ENCODE measurements at places on chromosomes 6 and 20. TPM values are rescaled to one million over a fixed set of nuclear protein-coding genes. Genes with fewer than 3 reads are reported as not detected.

The TINAG gene
- total RNA-seq: 79.2 TPM

The TMEM217 gene
- 0.53 TPM for total RNA-seq

DNA sequence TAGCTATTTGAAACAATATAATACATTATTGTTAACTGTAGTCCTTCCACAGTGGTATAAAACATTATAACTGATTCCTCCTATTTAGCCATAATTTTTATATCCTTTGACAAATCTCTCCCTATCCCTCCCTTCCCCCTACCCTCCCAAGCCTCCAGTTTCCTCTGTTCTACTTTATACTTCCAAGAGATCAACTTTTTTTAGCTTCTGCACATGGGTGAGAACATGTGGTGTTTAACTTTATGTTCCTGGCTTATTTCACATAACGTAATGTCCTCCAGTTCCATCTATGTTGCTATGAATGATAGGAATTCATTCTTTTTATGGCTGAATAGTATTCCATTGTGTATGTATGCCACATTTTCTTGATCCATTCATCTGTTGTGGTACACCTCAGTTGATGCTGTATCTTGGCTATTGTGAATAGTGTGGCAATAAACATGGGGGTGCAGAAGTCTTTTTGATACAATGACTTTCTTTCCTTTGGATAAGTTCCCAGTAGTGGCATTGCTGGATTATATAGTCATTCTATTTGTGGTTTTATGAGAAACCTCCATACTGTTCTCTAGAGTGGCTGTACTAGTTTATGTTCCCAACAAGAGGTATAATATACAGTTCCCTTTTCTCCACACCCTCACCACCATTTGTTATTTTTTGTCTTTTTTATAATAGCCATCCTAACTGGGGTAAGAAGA, 205.0 kb downstream of the KCNQ5 start:
- no peak for DNase-seq

DNA sequence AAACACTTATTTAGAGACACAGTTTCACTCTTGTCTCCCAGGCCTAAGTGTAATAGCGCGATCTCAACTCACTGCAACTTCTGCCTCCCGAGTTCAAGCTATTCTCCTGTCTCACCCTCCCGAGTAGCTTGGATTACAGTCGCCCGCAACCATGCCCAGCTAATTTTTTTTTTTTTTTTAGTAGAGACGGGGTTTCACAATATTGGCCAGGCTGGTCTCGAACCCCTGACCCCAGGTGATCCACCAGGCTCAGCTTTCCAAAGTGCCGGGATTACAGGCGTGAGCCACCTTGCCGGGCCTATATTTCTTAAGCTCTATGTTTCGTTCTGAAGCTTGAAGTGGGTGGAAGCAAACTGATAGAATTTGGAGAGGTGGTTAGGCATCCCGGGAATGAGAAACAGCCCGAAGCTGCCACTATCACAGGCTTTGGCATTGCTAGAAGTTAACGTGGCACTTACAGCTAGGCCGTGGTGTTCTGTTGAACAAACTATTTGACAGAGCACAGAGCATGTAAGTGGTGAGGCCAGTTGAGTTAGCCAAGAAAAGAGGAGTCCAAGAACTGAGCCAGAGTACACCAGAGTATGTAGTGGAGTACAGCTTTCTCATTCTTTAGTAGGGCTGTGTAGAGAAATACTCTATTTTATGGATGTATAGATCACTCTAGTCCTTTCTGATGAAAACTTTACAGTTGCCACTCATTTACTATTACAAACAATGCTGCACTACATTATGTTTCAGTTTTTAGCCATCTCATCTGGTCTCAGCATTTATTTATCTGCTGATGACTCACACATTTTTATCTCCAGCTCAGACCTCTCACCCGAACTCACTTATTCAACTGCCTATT, 62.0 kb upstream of the HFE start:
- DNase-seq: no peak

DNA sequence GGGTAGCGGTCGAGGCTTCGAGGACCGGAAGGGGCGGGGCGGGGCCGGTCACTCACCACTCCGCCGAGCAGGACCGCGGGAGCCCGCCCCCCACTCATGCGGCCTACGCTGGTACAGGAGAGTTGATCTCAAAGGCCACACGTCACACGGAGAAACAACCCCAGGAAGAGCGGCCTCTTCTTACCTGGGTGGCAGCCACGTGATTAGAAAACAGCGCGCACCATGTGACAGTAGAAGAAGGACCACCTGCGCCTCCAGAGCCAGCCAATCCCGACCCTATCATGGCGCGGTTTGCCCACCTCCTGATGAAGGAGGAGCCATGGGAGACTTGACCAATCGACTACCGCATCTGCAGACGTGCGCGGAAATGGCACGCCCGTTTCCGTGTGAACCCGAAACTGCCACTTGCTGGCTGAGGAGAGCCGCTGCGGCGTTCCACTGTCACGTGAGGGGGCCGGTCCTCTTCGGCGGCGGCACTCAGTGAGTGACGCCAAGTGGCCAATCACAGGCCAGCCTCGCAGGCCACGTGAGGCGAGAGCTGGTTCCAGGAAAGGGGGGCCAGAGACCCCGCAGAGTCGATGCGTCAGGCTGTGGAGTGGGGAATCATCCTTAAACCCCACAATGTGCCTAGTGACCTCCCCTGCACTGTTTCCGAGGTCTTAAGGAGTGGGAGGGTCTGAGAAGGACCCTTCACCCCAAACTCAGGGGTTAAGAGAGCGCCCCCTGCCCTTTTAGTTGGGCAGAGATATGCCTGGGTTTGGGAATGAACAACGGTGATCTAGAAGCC, at the start of gene CUTA:
Gene CUTA, minus strand, starts transcription at position 205 of the 787 bp plus-strand sequence. Its CDS starts 107 bp downstream, at position 98.
- DNase-seq: peak; percentile 100

The L3MBTL3 gene
- total RNA-seq: 22.3 TPM

DNA sequence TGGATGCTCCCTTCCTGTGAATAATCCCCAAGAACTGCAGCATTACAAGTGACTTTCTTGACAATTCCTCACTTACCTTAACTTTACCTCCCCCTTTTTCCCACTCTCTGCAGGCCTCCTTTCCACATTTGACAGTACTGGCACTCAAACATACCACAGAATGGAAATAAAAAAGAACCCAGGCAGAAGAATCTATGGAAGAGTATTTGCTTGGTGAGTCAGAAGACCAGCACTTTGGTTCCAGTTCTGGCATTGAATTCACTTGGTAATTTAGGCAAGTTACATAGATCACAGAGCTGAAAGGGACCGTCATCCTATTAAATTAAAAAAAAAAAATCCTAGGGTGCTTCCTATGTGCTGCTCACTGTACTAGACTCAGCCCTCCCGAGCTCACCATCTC, 55.0 kb downstream of the BTBD9 start:
- DNase-seq: no peak

The TREML2 gene
- not detected for total RNA-seq

- no peak for DNase-seq
These were observed 35.8 kb upstream of the TPD52L1 start for GRCh38 chr6:125117818-125118217.

GRCh38 chr6:21836772-21837425, 243.3 kb downstream of the SOX4 start:
- no peak for DNase-seq

The LGSN gene
- not detected for total RNA-seq

The KIF25 gene
- total RNA-seq: not detected

GRCh38 chr6:69887026-69887425, 20.7 kb downstream of the COL19A1 start:
- DNase-seq: no peak

The NOP56 gene
- total RNA-seq: 289 TPM

The SRSF12 gene
- total RNA-seq: not detected

The C6orf132 gene
- total RNA-seq: 97.3 TPM

DNA sequence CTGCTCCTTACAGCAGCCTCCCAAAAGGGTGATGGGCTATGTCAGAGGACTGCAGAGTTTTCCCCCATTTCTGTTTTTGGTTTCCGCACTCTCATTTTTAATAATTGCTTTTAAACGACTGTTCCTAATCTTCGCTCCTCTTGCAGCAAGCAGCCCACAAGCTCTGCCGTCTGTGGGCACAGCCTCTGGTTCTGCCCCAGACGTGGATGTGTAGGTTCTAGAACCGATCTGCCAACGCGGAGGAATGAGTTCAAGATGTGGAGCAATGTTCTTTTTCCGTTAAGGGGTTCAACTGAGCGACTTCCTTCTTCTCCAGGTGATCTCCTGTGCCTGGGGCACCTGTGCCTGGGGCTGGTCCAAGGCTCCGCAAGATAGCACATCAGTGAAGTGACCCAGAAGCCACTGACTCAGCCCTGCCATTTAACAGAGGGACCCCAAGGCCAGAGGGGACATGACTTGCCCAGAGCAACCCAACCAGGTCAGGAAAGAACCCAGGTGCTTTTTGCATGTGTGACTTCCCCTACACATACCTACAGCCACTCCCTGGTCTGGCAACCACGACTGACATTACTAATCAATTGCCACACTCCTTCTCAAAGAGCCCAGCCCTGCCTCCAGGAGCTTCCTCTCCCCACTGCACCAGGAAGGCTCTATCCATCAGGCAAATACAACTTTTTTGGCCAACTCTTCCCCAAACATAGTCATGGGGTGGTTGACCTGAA, 22.7 kb downstream of the PMEPA1 start:
- no peak for DNase-seq

DNA sequence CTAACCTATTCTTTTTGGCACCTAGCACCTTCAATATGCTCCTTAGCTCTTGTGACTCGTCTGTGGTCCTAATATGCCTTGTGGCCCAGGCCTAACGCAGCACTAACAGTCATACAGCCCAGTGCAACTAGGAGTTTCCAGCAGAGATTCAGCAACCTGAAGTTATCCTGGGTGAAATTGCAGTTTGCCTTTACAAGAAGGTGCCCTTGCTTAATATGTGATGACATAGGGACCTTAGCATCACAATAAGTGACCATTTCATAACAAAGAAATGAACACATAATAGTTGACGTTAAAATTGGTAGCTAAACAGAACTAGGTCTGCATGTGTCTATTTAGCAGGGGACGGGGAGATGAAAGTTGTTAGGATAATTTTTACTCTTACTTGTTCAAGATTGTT, 10.1 kb downstream of the FIG4 start:
- no peak for DNase-seq

The C4A gene
- 14.5 TPM for total RNA-seq

DNA sequence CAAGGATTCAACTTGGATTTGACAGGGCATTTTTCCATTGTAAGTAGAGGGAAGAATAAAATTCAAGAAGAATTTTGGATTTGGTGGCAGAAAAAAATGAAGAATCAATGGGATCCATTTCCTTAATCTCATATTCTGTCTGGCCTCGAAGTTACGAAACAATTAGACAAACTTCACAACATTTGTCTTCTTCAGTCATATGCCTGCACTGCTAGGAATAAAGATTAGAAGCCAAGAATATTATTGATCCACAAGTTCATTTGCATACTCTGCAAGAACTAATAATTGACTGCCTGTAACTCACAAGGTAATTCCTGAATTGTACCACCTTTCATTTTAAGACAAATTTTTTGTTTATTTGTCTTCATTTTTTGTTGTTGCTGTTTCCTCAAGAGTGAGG, 486.2 kb downstream of the HAO1 start:
- no peak for DNase-seq

The SLC35D3 gene
- not detected for total RNA-seq

The MATN4 gene
- total RNA-seq: not detected

The GSTA3 gene
- not detected for total RNA-seq

GRCh38 chr6:128336436-128337095, 183.8 kb downstream of the PTPRK start:
- no peak for DNase-seq

GRCh38 chr6:69880601-69881000, 14.2 kb downstream of the COL19A1 start:
- no peak for DNase-seq

- DNase-seq: no peak
These were observed 9.4 kb downstream of the CD40 start for GRCh38 chr20:46127396-46128010.

DNA sequence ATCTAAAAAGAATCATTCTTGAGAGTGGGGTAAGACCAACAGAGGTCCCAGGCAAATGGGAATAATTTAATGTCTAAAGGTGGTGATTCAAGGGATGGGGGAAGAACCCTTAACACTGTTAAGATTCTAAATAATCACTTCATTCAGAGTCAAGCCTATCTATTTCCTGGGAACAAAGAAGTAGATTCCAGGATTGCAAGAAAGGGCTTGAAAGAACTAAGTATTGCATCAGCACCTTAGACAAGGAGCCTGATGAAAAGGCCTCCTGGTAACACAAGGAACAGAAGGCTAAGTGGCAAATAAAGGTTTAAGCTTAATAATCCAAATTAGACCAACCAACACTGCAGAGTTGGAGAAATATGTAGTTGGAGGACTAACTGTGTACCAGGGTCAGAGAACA, 620.7 kb upstream of the BTBD3 start:
- DNase-seq: no peak
